ENCODE measurements at places on chromosomes 5 and 9. TPM values are rescaled to one million over a fixed set of nuclear protein-coding genes. Genes with fewer than 3 reads are reported as not detected.

- H3K4me3 ChIP-seq, result no peak overlapping the region
- no peaks in the 10 kb centered on the region for H3K27me3 ChIP-seq
- H3K27ac ChIP-seq, result no peak overlapping the region
- peaks cover 20% of the 10 kb centered on the region for H3K4me1 ChIP-seq
- DNase-seq, result peak; percentile 69
Measured at GRCh38 chr9:72478966-72479365, 42.4 kb upstream of the TMC1 start.

DNA sequence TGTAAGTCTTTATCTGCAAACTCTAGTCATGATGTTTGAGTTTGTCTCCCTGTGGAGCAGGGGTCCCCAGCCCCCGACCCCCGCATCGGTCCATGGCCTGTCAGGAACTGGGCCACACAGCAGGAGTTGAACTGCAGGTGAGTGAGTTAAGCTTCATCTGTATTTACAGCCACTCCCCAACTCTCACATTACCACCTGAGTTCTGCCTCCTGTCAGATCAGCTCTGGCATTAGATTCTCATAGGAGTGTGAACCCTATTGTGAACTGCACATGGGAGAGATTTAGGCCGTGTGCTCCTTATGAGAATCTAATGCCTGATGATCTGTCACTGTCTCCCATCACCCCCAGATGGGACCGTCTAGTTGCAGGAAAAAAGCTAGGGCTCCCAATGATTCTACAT is 7.0 kb downstream of the C9orf85 start:
- H3K4me1 ChIP-seq, result peaks cover 2% of the 10 kb centered on the region
- H3K27ac ChIP-seq, result no peak overlapping the region
- H3K4me3 ChIP-seq, result no peak overlapping the region
- no peak for DNase-seq
- H3K27me3 ChIP-seq, result no peaks in the 10 kb centered on the region
- H3K36me3 ChIP-seq, result no peaks in the 10 kb centered on the region

DNA sequence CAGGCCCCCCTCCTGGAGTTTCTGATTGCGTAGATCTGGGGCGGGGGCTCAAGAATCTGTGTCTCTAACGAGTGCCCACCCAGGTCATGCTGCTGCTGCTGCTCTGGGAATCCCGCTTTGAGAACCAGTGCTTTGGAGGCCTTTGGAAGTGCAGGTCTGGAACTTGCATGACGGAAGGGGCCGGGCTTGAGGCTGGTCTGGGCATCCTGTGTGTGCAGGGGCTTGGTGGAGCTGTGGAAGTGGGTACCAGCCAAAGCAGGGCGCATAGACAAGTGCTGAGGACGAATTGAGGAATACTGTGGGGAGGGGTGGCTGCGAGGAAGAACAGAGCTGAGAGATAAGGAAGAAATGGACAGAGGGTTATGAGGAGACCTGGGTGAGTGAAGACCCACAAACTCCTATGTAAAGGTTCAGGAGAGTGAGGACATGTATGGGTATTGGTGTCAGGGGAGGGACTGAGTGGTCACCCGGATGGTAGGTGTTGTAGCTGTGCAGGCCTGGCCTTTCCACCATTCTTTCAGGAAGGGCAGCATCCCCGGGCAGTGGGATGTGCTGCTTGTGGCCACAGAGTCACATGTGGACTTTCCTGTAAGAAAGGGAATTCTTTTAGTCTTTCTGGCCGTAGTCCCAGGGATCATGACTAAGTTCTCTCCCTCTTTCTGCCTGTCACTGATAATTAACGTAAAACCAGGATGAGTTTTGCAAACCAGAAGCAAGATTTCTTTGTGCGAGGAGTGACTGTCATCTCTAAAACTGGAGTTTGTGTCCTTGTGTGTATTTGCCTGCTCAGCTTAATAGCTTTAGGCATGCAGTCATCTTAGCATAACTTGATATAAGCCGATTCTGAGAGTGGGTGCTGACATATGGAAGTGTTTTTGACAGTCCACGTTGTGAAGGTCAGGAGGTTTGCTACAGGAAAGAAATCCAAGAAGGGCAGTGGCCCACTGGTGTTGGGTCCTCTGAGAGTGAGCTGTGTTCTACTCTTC is 43.3 kb upstream of the TJP2 start:
- H3K36me3 ChIP-seq, result no peaks in the 10 kb centered on the region
- no peaks in the 10 kb centered on the region for H3K27me3 ChIP-seq
- H3K4me1 ChIP-seq, result peaks cover 17% of the 10 kb centered on the region
- peak overlapping the region; percentile 18 for H3K27ac ChIP-seq

PCDHA12 gene
- not detected for total RNA-seq

DNA sequence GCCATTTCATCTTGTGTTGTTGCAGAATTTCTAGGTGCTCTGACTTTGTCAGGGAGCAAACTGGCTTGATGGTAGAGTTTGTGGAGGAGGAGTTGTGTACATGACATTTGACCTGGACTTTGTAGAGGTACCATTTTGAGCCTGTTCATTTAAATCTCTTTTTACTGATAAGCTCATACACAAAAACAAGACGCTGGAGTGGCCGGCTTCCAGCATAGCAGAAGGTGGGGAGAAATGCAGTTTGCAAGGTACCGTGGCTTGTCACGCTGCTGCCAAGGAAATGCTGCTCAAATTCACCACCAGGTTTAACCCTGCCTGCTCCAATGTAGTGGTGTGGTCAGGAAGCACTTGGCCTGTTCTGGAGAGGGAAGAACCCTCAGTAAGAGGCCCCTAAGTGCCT is 18.9 kb upstream of the IQGAP2 start:
- DNase-seq, result no peak
- H3K4me1 ChIP-seq, result no peaks in the 10 kb centered on the region
- no peaks in the 10 kb centered on the region for H3K36me3 ChIP-seq
- H3K27me3 ChIP-seq, result peaks cover 5% of the 10 kb centered on the region

- no peaks in the 10 kb centered on the region for H3K36me3 ChIP-seq
- H3K4me3 ChIP-seq, result no peak overlapping the region
- no peak overlapping the region for H3K27ac ChIP-seq
- DNase-seq, result no peak
Measured at GRCh38 chr5:74105126-74105780, 479.3 kb downstream of the ARHGEF28 start.

MUSK gene
- total RNA-seq, result under 0.01 TPM

DNA sequence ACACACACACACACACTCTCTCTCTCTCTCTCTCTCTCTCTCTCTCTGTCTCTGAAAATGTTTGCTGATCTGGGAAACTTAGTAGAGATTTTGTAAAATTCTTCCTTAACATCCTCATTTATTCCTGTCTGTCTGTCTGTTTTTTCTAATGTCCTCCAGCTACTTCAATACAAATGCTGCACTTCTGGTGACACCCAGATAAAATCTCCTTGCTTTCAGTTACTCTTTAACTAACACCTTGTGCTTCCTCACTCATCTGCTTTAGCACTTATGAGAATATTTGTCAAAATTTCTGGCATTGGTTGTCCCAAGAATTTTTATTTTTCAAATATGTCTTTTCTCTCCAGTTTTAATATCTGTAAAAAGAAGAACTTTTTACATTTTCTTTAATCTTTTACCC is 35.0 kb upstream of the ARRDC3 start:
- H3K27me3 ChIP-seq, result no peaks in the 10 kb centered on the region
- no peak overlapping the region for H3K4me3 ChIP-seq
- no peaks in the 10 kb centered on the region for H3K36me3 ChIP-seq
- no peak for DNase-seq

FOXD4L4 gene
- under 0.01 TPM for total RNA-seq

C6 gene
- under 0.01 TPM for total RNA-seq

- H3K27ac ChIP-seq, result peak overlapping the region; percentile 56
- H3K4me3 ChIP-seq, result no peak overlapping the region
- H3K27me3 ChIP-seq, result no peaks in the 10 kb centered on the region
Measured at GRCh38 chr5:154794525-154795234, 39.5 kb downstream of the LARP1 start.

DNA sequence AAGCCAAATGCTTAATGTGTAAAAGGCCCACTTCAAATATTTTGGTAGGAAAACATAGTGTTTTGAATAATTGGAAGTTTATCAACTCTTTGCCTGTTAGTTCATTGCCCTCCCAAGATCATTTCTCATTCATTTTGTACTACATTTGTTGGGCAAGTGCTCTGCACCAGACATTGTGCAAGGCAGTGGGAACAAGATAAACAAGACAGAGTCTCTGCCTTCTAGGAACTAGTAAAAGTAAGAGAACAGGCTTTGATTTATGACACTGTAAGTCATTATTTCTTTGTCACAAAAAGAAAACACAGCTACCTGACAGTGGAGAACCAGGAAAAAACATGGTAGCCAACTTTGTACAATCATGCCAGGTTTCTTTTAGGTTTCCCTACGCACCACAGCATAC is 63.7 kb upstream of the PAM start:
- H3K27ac ChIP-seq, result no peak overlapping the region
- DNase-seq, result no peak
- H3K4me1 ChIP-seq, result no peaks in the 10 kb centered on the region
- H3K36me3 ChIP-seq, result no peaks in the 10 kb centered on the region

- no peak for DNase-seq
- no peaks in the 10 kb centered on the region for H3K36me3 ChIP-seq
Measured at GRCh38 chr9:125527471-125528002, 179.5 kb downstream of the MAPKAP1 start.
